Bone marrow (tissue), 2 donors: ENCODE measurements at places on chromosomes 7 and 10.

GRCh38 chr7:151251689-151252560 is 3.4 kb upstream of the SMARCD3 start:
- DNase-seq, result no peak

DNA sequence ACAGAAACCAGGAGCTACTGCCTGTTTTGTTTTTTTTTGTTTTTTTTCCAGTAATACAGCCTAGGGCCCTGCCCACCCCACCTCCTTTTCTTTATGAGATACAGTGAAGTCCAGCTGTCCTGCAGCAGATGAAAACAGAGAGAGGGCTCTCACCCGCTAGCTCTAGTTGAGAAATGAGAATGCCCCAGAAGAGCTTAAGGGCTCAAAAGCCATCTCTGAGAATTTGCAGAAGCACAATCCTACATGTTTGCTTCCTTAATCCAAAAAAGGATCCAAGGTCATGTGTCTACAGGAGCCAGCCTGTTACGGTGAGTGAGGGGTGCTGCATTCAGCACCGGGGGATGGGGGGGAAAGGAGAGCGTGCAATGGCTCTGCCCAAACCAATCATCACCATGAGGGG is 122.7 kb downstream of the KCNMA1 start:
- no peak for DNase-seq

DNA sequence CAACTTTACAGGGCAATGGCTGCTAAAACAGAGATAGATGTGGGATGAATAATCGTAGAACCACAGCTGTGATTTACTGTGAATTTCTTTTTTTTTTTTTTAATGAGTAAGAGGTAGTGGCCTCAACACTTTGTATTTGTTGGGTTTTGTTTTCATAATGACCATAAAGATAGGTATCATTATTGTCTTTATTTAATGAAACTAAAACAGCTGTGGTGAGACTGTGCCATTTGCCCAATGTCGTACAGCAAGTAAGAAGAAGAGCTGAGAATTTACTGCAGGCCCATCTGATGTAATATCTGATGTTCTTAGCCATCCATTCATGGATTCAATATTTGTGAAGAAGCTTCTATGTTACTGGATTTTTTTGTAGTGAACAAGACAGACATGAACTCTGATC is 271.2 kb downstream of the IPMK start:
- no peak for DNase-seq

GRCh38 chr7:156234666-156235494 is 405.7 kb upstream of the RNF32 start:
- DNase-seq, result no peak

DNA sequence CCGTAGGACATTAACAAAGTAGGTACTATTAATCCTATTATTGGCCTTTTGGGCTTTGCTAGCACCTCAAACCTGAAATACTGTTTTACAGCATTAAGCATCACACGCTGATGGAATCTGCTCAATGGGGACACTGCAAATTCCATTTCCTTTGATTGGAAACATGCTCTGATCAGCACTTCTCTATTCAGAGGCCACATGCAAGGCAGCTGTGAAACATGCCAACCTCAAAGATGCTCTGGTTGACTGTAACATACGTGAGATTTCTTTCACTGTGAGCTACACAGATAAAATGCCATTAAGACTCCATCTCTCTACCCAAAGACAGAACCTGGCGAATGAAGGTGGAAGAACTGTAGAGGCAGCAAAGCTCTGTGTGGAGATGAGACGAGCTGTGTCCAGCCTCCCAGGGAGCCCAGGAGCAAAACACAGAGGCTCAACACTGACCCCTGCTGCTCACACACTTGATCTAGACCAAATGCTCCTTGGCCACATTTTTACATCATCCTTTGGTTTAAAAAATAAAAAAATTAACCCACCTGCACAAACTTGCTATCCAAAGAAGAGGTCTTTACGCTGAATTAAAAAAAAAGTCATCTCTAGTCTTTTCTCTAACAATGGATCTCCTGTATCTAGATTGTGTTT is 8.0 kb downstream of the RSU1 start:
- DNase-seq, result no peak

- DNase-seq, result no peak
These were observed 73.2 kb downstream of the NKX6-2 start for GRCh38 chr10:132712743-132713142.

DNA sequence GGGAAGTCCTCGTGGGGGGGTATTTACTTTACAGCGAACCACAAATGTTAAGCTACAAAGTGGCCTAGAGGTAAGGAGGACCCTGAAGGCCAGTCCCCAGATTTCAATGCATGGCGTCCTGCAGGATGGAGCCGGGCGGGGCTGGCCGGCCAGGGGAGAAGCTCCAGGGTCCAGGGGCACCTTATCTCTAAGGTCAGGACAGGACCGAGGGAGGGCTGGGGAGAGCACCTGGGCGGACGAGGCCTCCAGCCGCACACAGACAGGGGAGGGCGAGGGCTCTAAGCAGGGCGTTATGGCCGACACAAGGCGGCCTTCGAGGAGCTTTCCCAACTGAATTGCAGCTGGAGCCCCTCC is 96.4 kb upstream of the DIP2C start:
- no peak for DNase-seq

DNA sequence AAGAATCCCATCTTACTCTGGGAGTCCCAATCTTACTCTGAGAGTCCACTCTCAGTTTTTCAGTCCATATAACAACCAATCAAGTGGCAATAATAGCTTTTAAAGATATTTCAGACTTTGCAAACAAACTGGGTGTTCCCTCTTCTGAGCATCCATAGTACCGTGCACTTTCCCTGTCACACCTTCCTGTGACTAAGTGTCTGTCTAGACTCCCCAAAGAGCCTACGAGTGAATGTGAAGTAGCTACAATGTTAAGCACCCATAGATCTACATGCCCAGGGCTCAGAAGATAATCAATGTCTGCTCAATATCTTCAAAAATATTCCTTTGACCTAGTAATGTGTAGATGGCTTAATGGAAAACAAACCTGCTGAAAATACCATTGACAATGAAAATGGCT is 95.6 kb upstream of the ASAH2 start:
- DNase-seq, result no peak

DNA sequence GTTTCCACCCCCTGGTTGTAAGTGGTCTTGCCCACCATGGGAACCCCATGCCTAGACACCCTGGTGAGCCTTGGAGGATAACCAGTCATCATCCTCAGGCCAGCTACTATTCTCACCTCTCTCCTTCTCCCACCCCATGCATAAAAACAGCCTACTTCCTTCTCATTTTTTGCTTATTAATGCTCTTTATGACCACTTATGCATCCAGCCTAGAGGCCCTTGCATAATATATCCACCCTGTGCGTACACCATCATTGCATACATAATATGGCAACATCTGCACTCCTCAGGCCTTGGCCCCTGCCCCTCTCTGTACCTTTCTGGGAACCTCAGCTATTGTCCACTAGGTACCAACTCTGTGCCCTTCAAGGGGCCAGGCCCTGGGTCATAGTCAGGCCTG is 91.0 kb downstream of the CDH23 start:
- no peak for DNase-seq
